Fibroblast of skin of abdomen (primary cell): ENCODE measurements at places on chromosomes 5 and 9.
A peak's percentile ranks its signal among the peaks of the same experiment; 100 is the strongest.

DNA sequence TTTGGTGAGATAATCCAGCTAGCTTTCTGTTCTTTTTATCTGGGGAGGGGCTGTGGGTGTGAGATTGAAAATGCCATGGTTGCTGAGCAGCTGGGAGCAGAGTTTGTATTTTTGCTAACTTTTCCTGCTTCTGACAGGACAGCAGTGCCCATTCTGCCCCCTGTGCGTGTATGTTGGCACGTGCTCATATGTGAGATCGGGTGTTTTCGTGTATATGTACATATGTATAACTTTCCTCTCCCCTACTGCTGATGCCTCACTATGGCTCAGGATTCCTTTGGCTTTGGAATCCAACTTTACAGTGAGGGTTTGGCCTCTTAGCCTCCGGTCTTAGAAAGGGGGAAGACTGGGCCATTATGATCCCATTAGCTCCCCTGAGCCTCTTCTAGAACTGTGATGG lies 38.3 kb downstream of the RGS3 start:
- no peak for DNase-seq

GRCh38 chr9:110186254-110186653 lies 21.7 kb downstream of the C9orf152 start:
- no peak for DNase-seq

- DNase-seq, result no peak
Observed at GRCh38 chr5:54927097-54927746, 58.2 kb downstream of the ESM1 start.

GRCh38 chr9:127133739-127134167 lies 11.3 kb upstream of the ANGPTL2 start:
- peak; percentile 83 for DNase-seq

DNA sequence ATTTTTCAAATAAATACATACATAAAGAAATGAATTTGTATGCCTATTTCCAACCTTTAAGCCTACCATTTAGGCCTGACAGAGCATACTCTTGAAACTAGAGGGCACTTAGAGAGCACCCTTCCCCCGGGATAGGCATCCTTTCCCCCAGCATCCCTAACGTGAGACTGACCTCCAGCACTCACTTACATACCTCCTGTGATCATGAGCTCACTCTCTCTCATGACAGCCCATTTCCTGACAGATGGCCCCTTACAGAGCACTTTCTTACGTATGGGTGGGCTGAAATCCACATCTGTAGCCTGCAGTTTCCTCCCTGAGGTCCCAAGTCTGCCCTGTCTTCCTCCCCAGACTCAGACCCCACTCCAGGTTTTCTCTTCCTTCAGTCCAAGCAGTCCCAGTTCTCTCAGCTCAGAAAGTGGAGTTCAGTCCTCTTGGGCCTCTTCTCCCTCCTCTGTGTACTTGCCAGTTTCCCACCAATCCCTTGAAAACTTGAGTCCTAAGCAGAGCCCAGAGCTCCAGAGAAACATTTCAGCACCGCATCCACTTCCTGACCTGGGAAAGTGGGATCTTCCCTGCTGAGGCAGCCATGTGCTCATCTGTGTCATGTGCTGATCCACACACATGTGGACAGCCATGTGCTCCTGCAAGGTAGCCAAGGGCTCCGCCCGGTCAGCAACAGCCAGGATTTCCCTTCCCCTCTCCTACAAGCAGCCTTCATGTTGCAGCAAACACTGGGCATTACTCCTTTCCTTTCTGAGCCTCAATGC lies 2.2 kb upstream of the CDX1 start:
- DNase-seq, result no peak

DNA sequence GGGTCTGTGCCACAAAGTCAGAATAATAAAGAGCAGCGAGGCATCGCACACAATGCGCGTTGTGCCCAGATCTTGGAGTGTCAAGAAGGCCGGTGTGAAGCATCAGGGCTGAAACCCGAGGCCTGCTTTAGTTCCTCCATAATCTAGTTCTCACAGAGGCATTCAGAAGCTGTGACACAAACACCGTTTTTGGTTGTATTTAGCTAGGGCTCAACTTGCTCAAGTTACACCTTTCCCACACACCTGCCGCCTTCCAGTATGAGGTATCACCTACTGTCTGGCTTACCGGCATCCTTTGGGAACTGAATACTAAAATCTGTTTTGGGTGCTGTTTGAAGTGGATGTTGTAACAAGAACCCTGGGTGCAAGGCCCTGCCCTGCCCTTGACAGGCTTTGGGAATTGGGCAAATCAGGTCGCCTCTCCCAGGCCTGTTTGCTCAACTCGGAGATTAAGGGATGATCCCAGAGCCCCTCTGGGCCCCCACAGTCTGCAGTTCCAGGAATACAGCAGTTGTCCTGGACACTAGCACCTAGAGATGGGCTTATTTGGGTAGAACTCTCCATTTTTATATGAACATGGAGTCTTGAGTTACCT lies 27.0 kb downstream of the SLC25A25 start:
- DNase-seq, result no peak

DNA sequence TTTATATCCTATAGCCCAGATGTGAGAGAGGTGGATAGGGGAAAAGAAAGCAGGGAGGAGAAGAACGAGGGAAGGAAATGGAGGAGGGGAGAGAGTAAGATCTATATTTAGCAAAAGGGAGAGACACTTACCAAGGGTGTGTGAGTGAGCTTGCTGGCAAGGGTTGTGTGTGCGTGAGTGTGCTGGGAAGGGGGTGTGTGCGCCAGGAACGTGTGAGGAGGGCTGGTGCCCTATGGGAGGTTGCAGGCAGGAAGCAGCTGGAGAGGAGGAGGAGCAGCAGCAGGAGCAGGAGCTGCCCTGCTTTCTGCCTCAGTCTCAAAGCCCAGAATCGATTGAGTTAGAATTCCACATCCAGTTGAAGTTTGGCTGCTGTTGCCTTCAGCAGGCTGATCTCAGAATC lies 148.3 kb upstream of the RUSC2 start:
- DNase-seq, result peak; percentile 79

DNA sequence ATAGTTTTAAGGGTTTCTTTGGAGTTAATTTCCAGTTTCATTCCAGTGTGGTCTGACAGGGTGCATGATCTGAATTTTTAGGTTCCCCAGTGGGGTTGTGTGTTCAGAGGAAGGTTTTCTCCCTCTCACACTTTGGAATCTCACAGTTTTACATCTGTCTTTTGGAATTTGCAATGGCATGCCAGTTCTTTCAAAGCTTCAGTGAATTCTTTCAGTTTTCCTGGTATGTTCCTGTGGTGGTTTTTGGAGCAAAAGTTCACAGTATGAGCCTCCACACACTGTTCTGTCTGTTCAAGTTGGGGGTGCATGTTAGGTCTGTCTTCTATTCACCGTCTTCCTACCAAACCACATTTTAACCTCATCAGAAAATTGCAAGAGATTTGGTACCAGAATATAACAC lies 624.2 kb downstream of the KCTD16 start:
- DNase-seq, result peak; percentile 37

- DNase-seq, result no peak
Observed at GRCh38 chr9:97179616-97180015, 127.8 kb upstream of the CCDC180 start.

- DNase-seq, result no peak
Observed at GRCh38 chr5:124310453-124310852, 436.0 kb downstream of the ZNF608 start.

DNA sequence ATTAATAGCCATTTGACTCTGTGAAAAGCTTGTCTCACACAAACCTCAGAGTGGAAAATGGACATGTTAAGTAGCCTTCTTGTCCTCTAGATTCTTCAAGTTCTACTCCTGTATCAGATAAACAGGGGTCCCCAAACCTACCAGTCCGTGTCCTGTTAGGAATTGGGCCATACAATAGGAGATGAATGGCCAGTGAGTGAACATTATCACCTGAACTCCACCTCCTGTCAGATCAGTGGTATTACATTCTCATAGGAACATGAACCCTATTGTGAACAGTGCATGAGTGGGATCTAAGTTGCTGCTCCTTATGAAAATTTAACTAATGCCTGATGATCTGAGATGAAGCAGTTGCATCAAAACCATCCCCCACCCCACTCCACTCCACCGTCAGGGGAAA lies 136.3 kb downstream of the TMEM232 start:
- peak; percentile 17 for DNase-seq

- DNase-seq, result no peak
Observed at GRCh38 chr9:11097020-11097419, 484.2 kb upstream of the PTPRD start.

- DNase-seq, result no peak
Observed at GRCh38 chr9:116406469-116406868, 252.9 kb downstream of the PAPPA start.

GRCh38 chr5:145937432-145938250 lies 1.3 kb downstream of the SH3RF2 start:
- DNase-seq, result peak; percentile 40

DNA sequence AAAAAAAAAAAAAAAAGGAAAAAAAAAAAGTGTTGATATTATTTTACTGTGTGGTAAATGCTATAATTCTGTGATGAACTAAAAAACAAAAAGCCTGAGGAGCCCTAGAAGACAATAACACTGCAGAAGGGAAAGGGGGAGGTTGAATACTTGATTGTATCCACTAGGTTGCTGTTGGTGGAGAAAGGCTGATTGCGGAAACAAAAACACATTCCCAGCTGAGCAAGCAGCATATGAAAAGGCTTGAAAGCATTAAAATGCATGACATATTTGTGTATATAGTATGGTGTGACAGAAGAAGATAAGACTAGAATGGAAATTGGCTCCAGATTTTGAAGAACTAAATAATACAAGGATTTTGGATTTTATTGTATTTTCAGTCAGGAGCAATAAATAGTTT lies 8.9 kb downstream of the RABGAP1 start:
- DNase-seq, result no peak

- DNase-seq, result no peak
Observed at GRCh38 chr5:18652404-18653215, 1018.4 kb downstream of the TAF11L14 start.

GRCh38 chr5:72499090-72499489 lies 8.1 kb downstream of the ZNF366 start:
- DNase-seq, result no peak

- no peak for DNase-seq
Observed at GRCh38 chr9:72254901-72255545, 105.8 kb downstream of the GDA start.

DNA sequence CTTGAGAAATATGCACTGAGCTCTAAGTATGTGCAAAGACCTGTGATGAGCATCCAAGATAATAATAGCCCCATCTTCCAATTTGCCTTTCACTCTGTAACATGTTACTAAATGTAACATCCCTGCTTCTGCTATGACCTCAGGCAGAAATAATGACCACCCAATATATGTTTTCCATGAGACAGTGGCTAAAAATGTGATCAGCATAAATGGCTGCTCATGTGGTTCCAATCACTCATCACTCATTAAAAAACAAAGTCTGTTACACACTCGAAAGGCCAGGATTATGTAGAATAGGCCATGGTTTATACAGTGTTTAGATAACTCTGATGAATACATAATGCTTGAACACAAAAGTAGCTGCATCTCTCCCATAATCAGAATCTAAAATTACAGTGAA lies 71.4 kb upstream of the MOCS2 start:
- peak; percentile 65 for DNase-seq

DNA sequence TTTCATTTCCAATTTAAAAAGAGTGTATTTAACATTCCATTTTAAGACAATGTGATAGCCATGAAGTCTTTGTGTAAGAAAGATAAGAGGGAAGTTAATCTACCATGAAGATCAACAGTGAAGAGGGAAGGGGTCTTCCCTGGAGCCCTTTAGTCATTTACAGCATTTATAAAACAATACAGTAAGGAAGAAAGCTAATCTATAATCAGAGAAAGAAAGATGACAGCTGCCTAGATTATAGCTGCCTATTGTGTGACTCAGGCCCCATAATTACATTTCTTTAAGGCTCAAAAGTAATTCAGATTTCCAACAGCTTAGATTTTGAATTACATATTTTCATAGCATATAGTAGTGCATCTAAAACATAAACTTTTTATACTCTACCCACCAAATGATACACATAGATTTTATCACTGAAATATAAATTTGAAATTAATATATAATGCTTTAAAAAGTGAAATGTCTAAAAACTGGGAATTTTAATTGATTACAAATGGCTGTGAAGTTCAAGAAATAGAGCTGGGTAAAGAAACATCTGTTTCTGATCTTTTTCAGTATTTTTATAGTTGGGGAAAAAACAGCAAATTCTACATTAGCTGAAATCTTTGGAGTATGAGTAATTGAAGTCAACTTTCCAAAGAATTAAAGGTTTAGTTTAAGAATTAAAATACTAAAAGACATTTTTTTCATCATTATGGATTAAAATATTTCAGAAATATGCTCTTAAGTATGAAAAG lies 89.6 kb downstream of the RIC1 start:
- DNase-seq, result peak; percentile 66

GRCh38 chr9:4713849-4714248 lies 27.2 kb downstream of the AK3 start:
- no peak for DNase-seq

DNA sequence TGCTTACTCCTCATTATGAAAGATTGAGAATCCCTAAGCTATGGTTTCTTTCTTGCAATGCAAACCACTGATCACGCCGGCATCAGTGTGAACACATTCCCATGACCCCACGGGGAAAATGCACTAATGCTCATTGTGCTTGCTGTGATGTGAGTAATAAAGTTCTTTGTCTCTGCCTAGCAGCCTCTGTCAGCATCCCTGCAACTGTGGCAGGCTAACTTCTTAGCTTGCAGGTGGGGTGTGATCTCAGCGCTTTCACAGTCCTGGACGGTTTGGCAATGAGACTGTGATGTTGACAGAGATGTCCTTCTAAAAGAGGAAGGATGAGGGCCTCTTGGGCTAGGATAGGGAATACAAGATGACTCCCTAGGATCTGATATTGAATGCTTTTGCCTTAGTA lies 1218.7 kb downstream of the EFNA5 start:
- DNase-seq, result no peak

- peak; percentile 79 for DNase-seq
Observed at GRCh38 chr5:180090098-180090768, 18.7 kb upstream of the RNF130 start.

DNA sequence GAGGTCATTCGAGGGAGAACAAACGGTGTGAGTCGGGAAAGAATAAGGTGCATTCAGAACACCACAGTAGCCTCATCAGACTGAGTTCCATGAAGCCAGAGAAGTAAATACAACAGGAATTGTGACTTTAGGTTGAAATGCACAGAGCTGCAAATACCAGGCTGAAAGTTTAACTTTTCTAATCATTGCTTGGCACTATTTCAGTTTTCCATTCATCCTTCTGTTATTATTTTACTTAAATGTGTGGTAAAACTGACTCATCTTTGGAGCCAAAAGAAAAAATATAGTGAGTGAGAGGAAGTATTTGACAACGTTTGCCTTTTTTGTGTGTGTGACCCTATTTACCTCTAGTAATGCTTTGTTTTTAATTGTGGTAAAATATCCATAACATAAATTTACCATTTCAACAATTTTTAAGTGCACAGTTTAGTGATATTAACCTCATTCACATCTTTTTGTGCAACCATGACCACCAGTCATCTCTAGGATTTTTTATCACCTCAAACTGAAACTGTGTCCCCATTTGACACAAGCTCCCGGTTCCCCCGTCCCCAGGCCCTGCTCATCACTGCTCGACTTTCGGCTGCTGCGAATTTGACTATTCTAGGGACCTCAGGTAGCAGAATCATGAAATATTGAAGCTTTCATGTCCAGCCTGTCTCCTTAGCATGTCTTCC lies 166.8 kb downstream of the HSD17B3 start:
- peak; percentile 72 for DNase-seq

- no peak for DNase-seq
Observed at GRCh38 chr5:83751201-83751600, 30.5 kb upstream of the HAPLN1 start.
